Activated naive CD4-positive, alpha-beta T cell treated with Interleukin-2 at 50 U/mL for 16 hours (primary cell): ENCODE measurements at places on chromosomes 16 and 17.

GRCh38 chr17:2034157-2034556, 4.2 kb downstream of the DPH1 start:
- DNase-seq = no peak

DNA sequence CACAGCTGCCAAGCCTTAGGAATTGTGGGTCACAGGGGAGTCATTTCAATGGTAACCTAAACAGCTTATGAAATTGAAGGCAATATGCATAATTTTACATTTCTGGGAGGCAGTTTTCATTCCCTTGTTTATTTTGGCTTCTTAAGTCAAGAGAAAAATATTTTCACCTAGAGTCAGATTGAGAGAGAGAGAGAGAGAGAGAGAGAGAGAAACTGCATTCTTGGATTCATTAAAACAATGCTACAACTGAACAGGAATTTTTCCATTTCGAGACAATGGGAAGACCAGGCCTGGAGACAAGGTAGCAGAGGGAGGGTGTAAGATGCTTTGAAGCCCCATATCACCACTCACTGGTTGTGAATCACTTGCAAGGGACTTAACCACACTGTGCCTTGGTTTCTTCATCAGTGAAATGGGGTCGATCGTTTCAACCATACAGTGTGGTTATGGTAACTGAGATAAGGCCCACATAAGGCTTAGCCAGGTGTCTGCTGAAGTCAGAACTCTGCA, 224.7 kb upstream of the IRX3 start:
- no peak for DNase-seq

GRCh38 chr17:59093145-59093701, 13.5 kb downstream of the TRIM37 start:
- DNase-seq = no peak

DNA sequence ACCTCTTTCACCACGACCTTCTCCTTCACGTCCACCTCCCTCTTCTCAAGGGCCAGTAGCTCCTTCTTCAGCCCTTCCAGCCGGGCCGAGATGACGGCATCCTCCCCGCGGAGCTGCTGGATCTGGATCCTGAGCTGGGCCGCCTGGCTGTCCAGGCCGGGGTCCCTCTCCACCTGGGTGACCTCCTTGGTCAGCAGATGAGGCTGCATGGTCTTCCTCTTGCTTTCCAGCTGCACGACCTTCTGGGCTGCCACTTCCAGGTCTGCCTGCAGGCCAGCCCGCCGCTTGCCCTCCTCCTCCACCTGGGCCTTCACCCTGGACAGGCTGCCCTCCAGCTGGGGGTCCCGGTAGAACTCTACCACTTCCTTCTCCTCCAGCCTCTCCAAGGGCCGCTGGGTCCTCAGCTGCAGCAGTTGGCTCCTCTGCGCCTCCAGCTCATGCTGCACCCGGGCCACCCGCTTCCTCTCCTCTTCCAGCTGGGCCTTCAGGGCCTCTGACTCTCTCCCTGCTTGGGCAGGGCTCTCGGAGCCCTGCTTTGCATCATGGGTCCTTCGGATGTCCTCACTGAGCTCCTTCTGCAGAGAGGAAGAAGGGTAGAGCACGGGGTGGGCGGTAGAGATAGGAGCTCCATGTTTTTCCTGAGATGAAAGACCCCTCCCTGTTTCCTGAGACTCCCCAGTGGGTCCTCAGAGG, 9.5 kb downstream of the CDK3 start:
- no peak for DNase-seq

DNA sequence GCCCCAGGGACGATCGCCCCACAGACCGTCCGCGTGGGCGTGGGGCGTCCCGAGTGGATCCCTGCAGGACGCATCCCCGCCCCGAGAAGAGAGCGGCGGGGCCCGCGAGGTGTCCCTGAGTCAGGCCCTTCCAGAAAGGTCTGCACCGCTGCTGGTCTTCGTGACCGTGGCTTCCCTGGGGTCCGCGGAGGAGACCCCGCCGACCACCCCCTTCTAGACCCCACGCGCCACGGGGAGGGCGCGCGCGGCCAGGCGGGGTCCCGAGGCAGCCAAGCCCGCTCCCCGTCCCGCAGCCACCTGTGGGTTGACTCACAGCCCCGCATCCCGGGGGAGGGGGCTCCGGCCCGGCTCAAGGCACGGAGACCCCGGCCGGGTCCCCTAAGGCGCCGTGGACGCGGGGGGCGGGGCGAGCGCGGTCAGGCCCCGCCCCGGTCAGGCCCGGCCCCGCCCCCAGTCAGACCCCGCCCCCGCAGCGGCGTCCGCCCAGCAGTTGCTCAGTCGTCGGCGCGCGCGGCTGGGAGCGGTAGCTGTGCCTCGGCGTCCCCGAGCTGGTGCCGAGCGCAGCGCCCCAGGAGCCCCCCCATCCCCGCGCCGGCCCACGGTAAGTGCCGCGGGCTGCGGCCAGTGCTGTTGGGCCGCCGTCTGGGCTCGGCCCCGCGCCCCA, at the start of gene BAIAP3:
TSS of gene BAIAP3 (plus strand) at position 497 of the 664 bp plus-strand sequence. CDS start 4,905 bp downstream, outside the sequence.
- peak; percentile 46 for DNase-seq

GRCh38 chr17:41131979-41132378, 8.0 kb upstream of the KRTAP4-12 start:
- DNase-seq = no peak

DNA sequence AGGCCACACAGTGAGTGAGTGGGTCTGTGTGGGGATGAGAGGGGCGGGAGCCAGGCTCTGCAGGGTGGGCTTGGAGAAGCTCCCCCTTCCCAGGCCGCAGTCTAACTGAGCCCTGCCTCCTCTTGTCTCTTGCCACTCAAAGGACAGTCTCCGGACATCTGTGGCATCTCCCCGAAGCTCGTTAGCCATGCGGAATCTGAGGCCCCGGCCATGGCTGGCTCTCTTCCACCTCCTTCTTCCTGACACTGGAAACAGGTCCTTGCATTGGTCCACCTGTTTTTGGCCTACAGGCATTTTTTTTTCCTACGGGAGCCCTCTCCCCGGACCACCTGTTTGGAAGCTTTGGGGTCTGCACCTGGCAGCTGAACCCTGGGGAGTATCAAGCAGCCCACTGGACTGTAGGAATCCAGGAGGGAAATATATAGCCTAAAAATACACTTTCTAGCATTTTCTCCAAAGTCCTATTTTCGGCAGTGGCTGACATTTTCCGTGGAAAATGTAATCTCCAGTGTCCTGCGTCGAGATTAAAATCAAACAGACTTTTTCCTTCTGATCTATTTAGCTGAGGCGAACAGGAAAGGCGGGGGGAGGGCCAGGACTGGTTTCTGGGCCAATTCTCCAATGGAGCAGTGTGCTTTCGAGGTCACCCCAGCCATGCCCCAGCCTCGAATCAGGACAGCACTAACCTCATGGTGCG, 9.1 kb downstream of the ATP2A3 start:
- no peak for DNase-seq

GRCh38 chr16:17194190-17194780, 276.5 kb downstream of the XYLT1 start:
- peak; percentile 62 for DNase-seq

- peak; percentile 83 for DNase-seq
These were observed 92.0 kb upstream of the CHMP6 start for GRCh38 chr17:80899402-80900268.

GRCh38 chr16:12317856-12318537, 341.5 kb downstream of the SNX29 start:
- DNase-seq = no peak

DNA sequence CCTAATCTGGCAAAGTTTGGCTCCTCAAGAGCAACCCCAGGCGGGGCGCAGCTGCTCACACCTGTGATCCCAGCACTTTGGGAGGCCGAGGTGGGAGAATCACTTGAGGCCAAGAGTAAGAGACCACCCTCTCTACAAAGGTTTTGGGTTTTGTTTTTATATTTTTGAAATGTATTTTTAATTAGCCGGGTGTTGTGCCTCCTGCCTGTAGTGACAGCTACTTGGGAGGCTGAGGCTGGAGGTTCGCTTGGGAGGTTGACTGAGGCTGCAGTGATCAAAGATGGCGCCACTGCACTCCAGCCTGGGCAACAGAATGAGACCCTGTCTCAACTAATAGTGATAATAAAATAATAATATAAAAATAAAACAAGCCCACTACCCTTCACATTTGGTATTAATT, 756 bp upstream of the USP7 start:
- DNase-seq = no peak
